ENCODE measurements at places on chromosomes 7 and 10.

- H3K27me3 ChIP-seq, result no peaks in the 10 kb centered on the region
- no peak overlapping the region for H3K27ac ChIP-seq
- H3K4me1 ChIP-seq, result peaks cover 8% of the 10 kb centered on the region
- H3K4me3 ChIP-seq, result no peak overlapping the region
- no peak for DNase-seq
- H3K36me3 ChIP-seq, result peaks cover 13% of the 10 kb centered on the region
These were observed 50.8 kb downstream of the SUFU start for GRCh38 chr10:102554531-102554930.

GRCh38 chr10:76088980-76089379 lies 657.6 kb downstream of the LRMDA start:
- H3K4me1 ChIP-seq, result no peaks in the 10 kb centered on the region
- no peaks in the 10 kb centered on the region for H3K27me3 ChIP-seq
- H3K27ac ChIP-seq, result no peak overlapping the region
- no peaks in the 10 kb centered on the region for H3K36me3 ChIP-seq
- no peak overlapping the region for H3K4me3 ChIP-seq

- H3K4me3 ChIP-seq, result no peak overlapping the region
- no peak for DNase-seq
- H3K27ac ChIP-seq, result no peak overlapping the region
- H3K27me3 ChIP-seq, result no peaks in the 10 kb centered on the region
These were observed 73.3 kb downstream of the DLG5 start for GRCh38 chr10:77853256-77853655.

DNA sequence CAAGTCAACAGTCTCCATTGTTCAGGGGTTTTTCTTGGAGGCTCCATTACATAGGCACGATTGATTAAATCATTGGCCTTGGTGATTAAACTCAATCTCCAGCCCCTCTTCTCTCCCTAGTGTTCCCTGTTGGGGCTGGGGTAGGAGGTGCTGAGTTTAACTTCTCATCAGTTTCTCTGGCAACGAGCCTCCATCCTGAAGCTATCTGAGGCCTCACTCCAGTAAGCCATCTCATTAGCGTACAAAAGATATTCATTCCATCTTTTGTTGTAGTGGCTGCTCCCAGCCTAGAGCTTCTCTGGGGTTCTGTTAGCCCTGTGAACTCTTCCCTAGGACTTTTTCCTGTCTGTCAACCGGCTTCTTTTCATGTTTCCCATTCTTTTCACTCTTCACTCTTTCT lies 11.6 kb downstream of the TYW1 start:
- H3K36me3 ChIP-seq, result peaks cover 34% of the 10 kb centered on the region
- H3K4me1 ChIP-seq, result peaks cover 1% of the 10 kb centered on the region
- H3K4me3 ChIP-seq, result no peak overlapping the region
- no peak for DNase-seq
- H3K27ac ChIP-seq, result no peak overlapping the region

DNA sequence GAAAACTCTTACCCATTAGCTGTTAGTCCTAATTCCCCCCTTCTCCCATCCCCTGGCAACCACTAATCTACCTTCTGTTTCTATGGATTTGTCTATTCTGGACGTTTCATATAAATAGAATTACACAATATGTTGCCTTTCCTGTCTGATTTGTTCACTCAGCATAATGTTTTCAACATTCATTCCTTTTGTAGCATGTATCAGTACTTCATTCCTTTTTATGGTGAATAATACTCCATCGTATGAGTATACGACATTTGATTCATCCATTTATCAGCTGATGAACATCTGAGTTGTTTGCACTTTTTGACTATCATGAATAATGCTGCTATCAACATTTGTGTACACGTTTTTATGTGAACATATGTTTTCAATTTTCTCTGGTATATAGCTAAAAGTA lies 4.4 kb upstream of the FRAT1 start:
- DNase-seq, result no peak
- peaks cover 2% of the 10 kb centered on the region for H3K27me3 ChIP-seq
- H3K27ac ChIP-seq, result no peak overlapping the region
- H3K4me3 ChIP-seq, result no peak overlapping the region
- H3K36me3 ChIP-seq, result no peaks in the 10 kb centered on the region

DNA sequence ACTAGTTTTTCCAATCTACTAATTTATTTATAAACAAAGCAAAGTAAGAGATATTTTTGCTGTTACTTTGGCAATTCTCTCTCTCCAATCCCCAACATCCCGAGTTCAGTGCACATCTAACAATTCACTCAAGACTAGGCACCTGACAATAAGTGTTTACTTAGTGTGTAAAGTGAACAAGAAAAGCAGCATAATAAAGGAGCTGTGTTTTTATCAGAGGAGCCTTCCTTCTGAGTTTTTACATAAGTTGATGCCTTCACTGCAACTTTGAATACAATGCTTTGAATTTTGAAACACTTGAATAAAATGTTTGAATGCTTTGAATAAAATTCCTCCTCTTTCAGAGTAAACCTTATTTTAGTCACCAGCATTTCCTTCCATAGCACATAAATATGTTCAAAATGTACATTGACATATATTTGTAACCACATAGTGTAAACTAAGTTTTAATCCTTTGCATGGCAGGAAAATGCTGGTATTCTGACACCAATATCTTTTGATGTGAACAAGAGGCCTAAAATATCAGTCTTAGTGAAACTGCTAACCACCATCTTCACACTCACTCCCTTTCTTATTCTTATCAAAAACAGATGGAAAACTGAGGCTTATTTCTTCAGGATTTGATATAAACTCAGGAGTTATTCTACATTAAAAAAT lies 11.4 kb downstream of the PDK4 start:
- H3K4me3 ChIP-seq, result no peak overlapping the region
- peaks cover 2% of the 10 kb centered on the region for H3K27me3 ChIP-seq

- DNase-seq, result no peak
- H3K4me1 ChIP-seq, result peaks cover 34% of the 10 kb centered on the region
- H3K27me3 ChIP-seq, result no peaks in the 10 kb centered on the region
- H3K27ac ChIP-seq, result no peak overlapping the region
These were observed 1.4 kb downstream of the RAB11FIP2 start for GRCh38 chr10:118045158-118045836.

- no peaks in the 10 kb centered on the region for H3K27me3 ChIP-seq
- H3K4me3 ChIP-seq, result no peak overlapping the region
- DNase-seq, result no peak
- H3K27ac ChIP-seq, result no peak overlapping the region
These were observed 131.8 kb downstream of the ADK start for GRCh38 chr10:74282848-74283210.

GRCh38 chr10:46312953-46313352 lies 26.2 kb downstream of the ANTXRL start:
- no peak overlapping the region for H3K27ac ChIP-seq
- DNase-seq, result no peak
- H3K4me3 ChIP-seq, result no peak overlapping the region
- no peaks in the 10 kb centered on the region for H3K4me1 ChIP-seq

- H3K27me3 ChIP-seq, result peaks cover 9% of the 10 kb centered on the region
- no peak for DNase-seq
- no peaks in the 10 kb centered on the region for H3K4me1 ChIP-seq
- H3K27ac ChIP-seq, result no peak overlapping the region
- H3K4me3 ChIP-seq, result no peak overlapping the region
These were observed 293.1 kb downstream of the ARHGAP12 start for GRCh38 chr10:31635415-31636065.

- no peak overlapping the region for H3K4me3 ChIP-seq
- DNase-seq, result no peak
- no peaks in the 10 kb centered on the region for H3K27me3 ChIP-seq
These were observed 133.7 kb upstream of the CTBP2 start for GRCh38 chr10:125294109-125294508.

GRCh38 chr10:11261687-11262493 lies 244.2 kb downstream of the CELF2 start:
- peaks cover 96% of the 10 kb centered on the region for H3K36me3 ChIP-seq
- peaks cover 76% of the 10 kb centered on the region for H3K4me1 ChIP-seq

- peaks cover 25% of the 10 kb centered on the region for H3K4me1 ChIP-seq
- no peak overlapping the region for H3K27ac ChIP-seq
- H3K27me3 ChIP-seq, result no peaks in the 10 kb centered on the region
- H3K36me3 ChIP-seq, result no peaks in the 10 kb centered on the region
These were observed 24.8 kb downstream of the ARL4A start for GRCh38 chr7:12712236-12712635.

DNA sequence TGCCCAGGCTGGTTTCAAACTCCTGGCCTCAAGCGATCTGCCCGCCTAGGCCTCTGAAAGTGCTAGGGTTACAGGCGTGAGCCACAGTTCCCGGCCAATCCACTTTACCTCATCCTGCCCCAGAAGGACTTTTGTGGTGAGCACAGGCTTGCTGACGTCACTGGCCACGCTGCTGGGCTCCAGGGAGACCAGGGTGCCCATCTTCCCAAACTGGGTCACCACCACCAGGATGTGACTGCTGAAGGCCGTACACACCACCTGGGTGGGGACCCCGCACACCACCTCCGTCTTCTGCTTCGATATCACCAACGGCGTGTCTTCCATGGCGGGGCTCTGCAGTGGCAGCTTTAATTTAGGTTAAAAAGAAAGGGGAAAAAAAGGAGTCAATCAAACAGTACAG lies 816 bp downstream of the PSMG3 start:
- H3K36me3 ChIP-seq, result peaks cover 28% of the 10 kb centered on the region
- H3K4me1 ChIP-seq, result peaks cover 42% of the 10 kb centered on the region

DNA sequence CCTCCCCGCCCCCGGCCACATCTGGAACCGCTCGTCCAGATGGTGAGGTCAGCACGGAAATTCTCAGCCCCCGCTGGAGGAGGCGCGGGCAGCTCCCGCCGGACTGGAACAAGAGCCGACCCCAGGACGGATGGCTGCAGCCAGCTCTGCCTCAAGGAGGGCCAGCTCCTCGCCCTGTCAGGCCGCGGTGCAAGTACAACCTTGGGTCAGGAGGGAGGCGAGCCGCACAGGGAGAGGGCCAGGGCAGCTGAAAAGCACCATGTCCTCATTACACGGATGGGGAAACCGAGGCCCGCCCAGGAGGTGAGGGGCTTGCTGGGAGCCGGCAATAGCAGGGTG lies 3.8 kb upstream of the GRIFIN start:
- no peaks in the 10 kb centered on the region for H3K36me3 ChIP-seq
- H3K4me1 ChIP-seq, result peaks cover 13% of the 10 kb centered on the region
- H3K27me3 ChIP-seq, result peaks cover 6% of the 10 kb centered on the region
- H3K4me3 ChIP-seq, result no peak overlapping the region
- no peak overlapping the region for H3K27ac ChIP-seq
- DNase-seq, result no peak

GRCh38 chr7:22140578-22140977 lies 194.9 kb upstream of the CDCA7L start:
- H3K27ac ChIP-seq, result no peak overlapping the region
- no peaks in the 10 kb centered on the region for H3K36me3 ChIP-seq
- H3K27me3 ChIP-seq, result peaks cover 18% of the 10 kb centered on the region
- no peaks in the 10 kb centered on the region for H3K4me1 ChIP-seq

DNA sequence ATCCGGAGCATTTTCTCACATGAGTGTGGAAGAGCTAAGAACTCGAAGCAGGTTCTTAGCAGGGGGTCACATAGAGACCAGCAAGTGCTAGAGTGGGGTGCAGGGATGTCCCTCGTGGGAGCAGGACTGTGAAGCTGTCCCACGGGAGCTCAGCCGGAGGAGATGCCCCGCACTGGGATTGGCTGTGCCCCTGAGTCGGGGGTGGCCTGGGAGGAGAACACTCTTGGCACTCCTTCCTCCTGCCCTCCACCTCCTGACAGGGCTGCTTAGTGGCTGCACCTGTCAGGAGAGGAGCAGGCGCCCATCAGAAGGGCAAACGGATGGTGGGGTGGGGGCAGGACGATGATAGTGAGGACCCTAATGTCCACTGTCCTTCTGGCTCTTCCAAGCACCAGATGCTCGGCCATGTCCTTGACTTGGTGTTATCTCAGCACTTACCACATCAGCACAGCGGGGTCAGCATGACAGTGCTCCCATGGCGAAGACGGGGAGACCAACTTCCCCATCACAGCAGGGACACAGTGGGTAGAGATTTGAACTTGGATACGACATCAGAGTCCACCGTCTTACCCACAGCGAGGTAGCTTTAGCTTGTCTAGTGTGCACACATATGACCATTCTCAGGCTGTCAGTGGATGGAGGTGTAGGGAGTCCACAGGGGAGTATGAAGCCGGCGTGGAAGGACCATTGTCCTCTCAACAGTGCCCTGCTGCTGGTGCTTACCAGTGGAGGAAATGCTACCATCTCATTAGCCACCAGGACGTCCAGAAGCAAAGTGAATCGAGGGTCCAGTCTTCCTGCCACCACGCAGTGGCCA lies 142.5 kb upstream of the SHH start:
- no peak overlapping the region for H3K27ac ChIP-seq
- no peak overlapping the region for H3K4me3 ChIP-seq
- DNase-seq, result no peak
- no peaks in the 10 kb centered on the region for H3K4me1 ChIP-seq
- no peaks in the 10 kb centered on the region for H3K27me3 ChIP-seq

DNA sequence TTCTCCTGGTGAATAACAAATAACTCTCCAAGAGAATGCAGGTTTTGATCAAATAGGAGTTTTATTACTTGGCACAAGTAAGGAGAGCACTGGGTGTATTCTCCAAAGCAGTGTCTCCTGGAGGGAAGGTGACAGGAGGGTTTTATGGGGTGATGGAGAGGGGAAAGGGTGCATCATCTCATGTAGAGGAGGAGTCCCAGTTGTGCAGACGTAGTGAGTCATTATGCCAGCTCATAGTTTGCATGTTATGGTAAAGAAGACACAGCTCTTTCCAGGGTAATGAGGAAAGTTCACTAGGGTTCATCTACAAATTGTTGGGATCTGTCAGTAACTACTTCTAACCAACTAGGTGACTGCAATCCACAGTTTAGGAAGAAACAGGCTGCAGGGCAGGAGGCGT lies 347.9 kb upstream of the MEOX2 start:
- no peak for DNase-seq
- no peaks in the 10 kb centered on the region for H3K36me3 ChIP-seq
- H3K4me1 ChIP-seq, result no peaks in the 10 kb centered on the region
- no peaks in the 10 kb centered on the region for H3K27me3 ChIP-seq
- no peak overlapping the region for H3K4me3 ChIP-seq

- H3K4me1 ChIP-seq, result no peaks in the 10 kb centered on the region
- no peak overlapping the region for H3K4me3 ChIP-seq
- no peak overlapping the region for H3K27ac ChIP-seq
These were observed 43.5 kb downstream of the PRKG1 start for GRCh38 chr10:51117794-51118193.

- H3K36me3 ChIP-seq, result no peaks in the 10 kb centered on the region
- no peak overlapping the region for H3K27ac ChIP-seq
- H3K4me1 ChIP-seq, result no peaks in the 10 kb centered on the region
- no peaks in the 10 kb centered on the region for H3K27me3 ChIP-seq
- H3K4me3 ChIP-seq, result no peak overlapping the region
- no peak for DNase-seq
These were observed 308.4 kb upstream of the KLF6 start for GRCh38 chr10:4093438-4093837.

DNA sequence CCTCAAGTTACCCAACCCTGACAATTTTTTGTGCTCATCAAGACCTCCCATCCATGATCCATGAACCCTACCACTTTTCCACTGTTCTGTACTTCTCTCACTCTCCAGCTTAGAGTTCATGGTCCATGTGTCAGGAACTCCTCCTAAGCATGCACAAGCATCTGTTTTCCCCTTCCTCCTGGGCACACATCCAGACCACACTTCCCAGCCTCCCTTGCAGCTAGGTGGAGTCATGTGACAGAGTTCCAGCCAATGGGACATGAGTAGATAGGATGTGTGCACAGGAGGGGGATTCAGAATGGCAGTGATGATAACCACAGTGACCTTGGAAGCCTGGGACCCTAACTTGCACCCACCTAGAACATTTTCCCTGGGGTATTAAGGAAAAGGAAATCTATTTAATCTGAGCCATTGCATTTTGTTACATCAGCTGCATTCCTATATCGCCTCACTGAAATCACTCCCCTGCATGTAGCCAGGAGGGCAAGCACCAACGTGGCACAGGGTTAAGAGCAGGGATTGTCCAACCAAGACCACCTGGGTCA lies 9.6 kb upstream of the FRMPD2 start:
- no peaks in the 10 kb centered on the region for H3K36me3 ChIP-seq
- peaks cover 26% of the 10 kb centered on the region for H3K27me3 ChIP-seq
- H3K4me1 ChIP-seq, result peaks cover 19% of the 10 kb centered on the region
- H3K27ac ChIP-seq, result no peak overlapping the region

All from activated CD4-positive, alpha-beta memory T cell treated with anti-CD3 and anti-CD28 coated beads, Interleukin-2, amount 10 ng/mL, durations not matched to agents 7 days and 5 days (primary cell).